ENCODE measurements at places on chromosomes 16 and 17. TPM values are rescaled to one million over a fixed set of nuclear protein-coding genes. Genes with fewer than 3 reads are reported as not detected.

The TOB1 gene
- 17.3 TPM for total RNA-seq

DNA sequence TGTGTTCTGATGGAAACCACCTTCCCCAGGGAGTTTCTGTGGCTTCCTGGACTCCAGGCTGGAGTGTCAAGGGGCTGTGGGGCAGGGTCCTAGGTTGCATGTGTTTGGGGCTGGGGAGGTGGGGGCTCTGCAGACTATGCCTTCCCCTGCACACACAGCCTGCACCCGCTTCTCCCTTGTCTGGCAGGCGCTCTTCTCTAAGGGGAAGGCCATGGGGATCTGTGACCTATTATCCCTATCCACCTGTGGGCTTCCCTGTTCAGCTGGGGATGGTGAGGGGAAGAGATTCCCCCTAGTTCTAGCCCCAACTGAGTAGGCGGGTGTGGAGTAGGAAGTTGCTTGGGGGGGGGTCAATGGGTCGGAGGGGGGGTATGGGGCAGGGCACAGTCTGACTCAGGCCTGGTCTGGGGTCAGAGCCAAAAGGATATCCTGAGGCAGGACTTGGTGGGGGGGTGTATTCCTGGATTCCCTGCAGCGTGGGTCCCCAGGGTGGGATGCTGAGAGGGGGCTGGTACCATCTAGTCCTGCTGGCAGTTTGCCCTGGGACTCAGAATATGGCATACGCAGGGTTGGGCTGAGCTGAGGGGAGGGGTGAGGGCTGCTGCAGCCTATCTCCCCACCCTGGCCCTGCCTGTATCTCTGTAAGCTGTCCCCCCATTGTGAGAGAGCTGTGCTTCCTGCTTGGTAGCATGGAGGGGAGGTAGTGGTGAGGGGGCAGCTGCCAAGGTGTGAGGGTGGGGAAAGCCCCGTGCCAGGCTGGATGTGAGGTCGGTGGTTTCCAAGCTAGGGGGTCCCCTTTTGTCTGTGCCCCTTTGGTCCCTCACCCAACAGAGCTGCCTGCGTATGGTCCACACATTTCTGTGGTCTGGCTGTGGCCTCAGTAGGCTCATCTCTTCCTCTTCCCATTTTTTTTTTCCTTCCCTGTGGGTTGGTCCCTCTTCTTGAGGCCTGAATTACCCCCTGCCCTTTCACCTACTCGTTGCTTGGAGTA, 14.7 kb downstream of the RARA start:
- peak; percentile 80 for DNase-seq

- no peak for DNase-seq
Observed at GRCh38 chr16:51812945-51813344, 661.9 kb upstream of the SALL1 start.

DNA sequence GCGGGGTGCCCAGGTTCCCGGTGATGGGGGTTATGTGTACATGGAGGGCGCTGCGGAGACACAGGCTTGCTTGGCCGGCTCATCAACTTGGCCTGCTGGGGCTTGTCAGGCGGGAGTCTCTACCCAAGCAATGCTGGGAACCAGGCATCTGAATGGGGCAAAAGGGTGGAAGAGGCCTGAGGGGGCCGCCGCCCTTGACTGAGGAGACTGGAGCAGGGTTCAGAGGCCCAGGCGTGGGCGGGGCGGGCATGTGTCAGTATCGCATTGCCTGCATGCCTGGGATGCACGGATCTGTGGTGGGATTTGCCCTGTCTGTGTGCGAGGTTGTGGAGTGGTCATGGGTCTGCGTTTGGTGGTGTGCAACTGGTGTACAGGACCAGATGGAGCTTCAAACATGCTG, 21.1 kb downstream of the ARHGAP23 start:
- DNase-seq, result peak; percentile 92

The ANKS3 gene
- total RNA-seq, result 18.8 TPM

The MED13 gene
- total RNA-seq, result 40.0 TPM

- peak; percentile 98 for DNase-seq
Observed at GRCh38 chr16:66516808-66517585, 32.9 kb downstream of the TK2 start.

DNA sequence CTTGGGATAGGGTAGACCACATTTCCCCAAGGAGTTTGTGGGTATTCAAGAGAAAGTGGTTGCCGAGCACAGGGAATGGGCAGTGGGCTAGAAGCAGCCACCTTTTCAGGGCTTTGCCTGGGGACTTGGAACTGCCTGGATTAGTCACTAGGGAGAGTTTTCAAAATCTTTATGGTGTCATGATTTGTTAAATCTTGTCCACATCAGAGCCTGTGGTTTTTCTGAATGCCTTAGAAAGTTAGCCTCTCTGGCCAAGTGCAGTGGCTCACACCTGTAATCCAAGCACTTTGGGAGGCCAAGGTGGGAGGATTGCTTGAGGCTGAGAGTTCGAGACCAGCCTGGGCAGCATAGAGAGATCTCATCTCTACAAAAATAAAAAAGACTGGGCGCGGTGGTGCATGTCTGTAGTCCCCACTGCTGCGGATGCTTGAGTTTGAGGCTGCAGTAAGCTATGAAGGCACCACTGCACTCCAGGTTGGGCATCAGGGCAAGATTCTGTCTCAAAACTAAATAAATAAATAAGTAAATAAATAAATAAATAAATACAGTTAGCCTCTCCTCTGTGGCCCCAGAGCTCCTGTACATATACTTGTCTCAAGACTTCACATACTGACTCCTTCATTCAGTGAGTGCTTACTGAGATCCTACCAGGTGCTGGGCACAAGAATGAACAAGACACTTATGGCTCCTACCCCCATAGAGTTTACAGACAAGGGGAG, 76.3 kb upstream of the HNF1B start:
- no peak for DNase-seq

The KRT23 gene
- total RNA-seq, result 24.3 TPM

- DNase-seq, result peak; percentile 83
Observed at GRCh38 chr16:75087375-75087979, 29.1 kb downstream of the LDHD start.

DNA sequence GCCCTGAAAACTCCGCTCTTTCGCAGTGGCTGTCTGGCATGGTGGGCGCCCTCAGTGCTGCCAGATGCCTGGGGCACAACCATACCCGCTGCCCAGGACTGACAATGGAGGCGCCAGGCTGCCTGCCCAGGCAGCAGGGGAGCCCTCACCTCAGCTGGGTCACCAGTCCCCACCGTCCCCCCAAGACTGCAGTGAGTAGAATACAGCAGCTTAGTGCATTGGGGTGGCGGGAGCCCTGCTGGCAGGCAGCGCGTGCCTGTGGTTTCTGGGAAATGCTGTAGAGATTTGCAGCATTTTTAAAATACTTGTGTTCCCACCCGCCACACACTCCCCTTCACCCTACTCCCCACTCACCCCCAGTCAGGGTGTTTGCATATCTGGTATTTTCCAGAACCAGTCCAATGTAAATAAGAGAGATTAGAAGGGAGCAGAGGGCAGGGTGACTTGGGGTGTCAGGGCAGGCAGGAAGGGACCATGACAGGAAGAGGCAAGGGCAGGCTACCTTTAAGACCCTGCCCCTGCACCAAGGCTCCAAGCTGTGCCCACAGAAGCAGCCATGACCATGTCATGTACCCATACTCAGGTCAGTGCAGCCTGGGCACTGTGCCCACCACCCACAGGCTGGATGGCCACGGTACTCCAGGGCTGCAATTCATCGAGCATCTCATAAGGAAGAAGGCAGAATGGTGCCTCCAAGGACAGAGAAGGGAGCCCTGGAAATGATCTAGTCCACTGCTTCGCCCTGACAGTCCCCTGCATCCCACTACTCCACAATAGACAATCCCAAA, 21.5 kb downstream of the MYO18A start:
- peak; percentile 74 for DNase-seq

GRCh38 chr17:19334331-19334730, 28.2 kb downstream of the B9D1 start:
- no peak for DNase-seq

DNA sequence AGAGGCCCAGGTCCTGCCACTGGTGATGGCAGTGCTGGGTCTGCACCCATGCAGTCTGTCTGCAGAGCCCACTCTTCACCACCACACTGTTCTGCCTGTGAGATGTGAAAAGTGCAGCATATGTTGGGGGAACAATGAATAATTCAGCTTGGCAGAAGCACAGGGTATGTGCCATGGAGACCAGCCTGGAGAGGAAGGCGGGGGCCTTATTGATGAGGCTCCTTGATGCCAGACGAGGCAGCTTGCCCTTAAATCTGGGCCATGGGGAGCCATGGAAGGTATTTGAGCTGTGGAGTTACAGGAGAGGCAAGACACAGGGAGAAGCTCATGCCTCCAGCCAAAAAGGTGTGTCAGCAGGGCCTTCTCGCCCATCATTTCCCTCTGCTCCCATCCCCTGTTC, 124.7 kb downstream of the C16orf78 start:
- DNase-seq, result no peak

The KRT13 gene
- total RNA-seq, result 292 TPM

The CNTNAP4 gene
- 7.0 TPM for total RNA-seq

DNA sequence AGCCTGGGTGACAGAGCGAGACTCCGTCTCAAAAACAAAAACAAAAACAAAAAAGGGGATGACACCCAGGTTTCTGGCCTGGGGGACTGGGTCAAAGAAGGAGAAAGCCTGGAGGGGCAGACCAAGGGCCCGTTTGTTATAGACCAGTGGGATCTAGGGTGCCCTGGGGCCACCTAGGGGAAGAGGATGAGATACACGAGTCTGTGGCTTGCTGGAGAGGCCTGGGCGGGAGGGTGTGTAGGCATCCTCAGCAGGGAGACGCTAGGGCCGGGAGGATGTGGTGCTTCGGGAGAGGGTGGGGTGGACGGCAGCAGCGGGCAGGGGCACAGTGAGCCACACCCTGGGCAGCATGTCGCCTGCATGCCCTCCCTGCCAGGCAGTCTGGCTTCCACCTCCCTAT, 17.1 kb upstream of the CRK start:
- DNase-seq, result no peak

DNA sequence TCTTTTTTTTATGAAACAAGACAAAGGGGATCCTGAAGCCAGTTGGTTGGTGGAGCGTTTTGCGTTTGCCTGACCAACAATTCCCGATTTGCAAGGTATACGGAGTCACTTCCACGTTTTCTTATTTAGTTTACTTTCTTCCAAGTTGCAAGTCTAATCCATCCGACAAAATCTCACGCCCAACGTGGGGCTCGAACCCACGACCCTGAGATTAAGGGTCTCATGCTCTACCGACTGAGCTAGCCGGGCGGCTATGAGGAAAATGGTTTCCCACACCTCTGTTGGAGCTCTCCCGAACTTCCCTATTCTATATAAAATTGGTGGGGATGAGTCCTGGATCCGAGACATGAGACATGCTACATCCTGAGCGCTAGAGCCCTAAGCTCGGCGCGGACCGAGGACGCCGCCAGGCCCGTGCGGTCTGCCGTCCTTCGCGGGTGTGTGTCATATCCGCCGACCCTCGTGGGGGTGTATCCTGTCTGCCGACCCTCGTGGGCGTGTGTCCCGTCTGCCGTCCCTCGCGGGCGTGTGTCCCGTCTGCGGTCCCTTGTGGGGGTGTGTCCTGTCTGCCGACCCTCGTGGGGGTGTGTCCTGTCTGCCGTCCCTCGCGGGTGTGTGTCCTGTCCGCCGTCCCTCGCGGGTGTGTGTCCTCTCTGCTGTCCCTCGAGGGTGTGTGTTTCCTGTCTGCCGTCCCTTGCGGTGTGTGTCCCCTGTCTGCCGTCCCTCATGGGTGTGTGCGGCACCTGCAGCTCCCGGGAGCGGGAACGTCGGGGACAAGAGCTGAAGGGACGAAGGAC, 22.6 kb downstream of the ZNF213 start:
- DNase-seq, result peak; percentile 75
